ENCODE measurements at places on chromosomes 2 and 18. TPM values are rescaled to one million over a fixed set of nuclear protein-coding genes. Genes with fewer than 3 reads are reported as not detected.

GRCh38 chr2:239093952-239094351 is 246.1 kb downstream of the TWIST2 start:
- H3K36me3 ChIP-seq, result peaks cover 29% of the 10 kb centered on the region
- H3K4me3 ChIP-seq, result no peak overlapping the region
- no peaks in the 10 kb centered on the region for H3K27me3 ChIP-seq
- no peaks in the 10 kb centered on the region for H3K4me1 ChIP-seq
- no peak for DNase-seq

GRCh38 chr18:22286585-22286984 is 117.2 kb downstream of the GATA6 start:
- H3K27me3 ChIP-seq, result no peaks in the 10 kb centered on the region
- H3K4me3 ChIP-seq, result no peak overlapping the region
- no peaks in the 10 kb centered on the region for H3K4me1 ChIP-seq

- no peaks in the 10 kb centered on the region for H3K4me1 ChIP-seq
- no peaks in the 10 kb centered on the region for H3K36me3 ChIP-seq
- DNase-seq, result no peak
- no peaks in the 10 kb centered on the region for H3K27me3 ChIP-seq
- H3K27ac ChIP-seq, result no peak overlapping the region
Measured at GRCh38 chr2:64482243-64482642, 28.3 kb downstream of the LGALSL start.

DNA sequence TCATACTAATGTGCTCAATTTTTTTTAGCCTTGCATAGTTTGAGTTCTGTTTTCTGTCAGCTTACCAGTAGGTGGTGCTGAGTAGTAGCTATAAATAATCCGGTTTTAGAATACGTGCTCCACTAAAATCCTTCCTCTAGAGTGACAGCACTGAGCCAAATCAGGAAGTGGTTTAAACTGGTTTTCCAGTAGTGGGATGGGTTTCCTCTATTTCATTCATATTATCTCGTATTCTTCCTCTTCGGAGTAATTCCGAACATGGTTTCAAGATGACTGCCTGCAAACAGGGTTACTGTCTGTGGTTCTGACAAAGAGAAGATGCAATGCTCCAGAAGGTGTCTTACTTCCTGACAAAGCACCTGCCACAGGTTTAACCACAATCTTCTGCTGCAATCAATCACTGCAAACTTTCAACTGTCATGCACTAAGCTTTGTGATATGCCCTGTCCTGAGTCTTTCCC is 496.9 kb upstream of the VRK2 start:
- H3K27me3 ChIP-seq, result peaks cover 6% of the 10 kb centered on the region
- DNase-seq, result no peak
- peaks cover 4% of the 10 kb centered on the region for H3K4me1 ChIP-seq
- no peak overlapping the region for H3K27ac ChIP-seq
- H3K36me3 ChIP-seq, result no peaks in the 10 kb centered on the region

GRCh38 chr2:107112561-107112960 is 226.6 kb upstream of the ST6GAL2 start:
- no peaks in the 10 kb centered on the region for H3K27me3 ChIP-seq
- DNase-seq, result no peak

The KCNS3 gene
- total RNA-seq, result not detected

Data from naive thymus-derived CD8-positive, alpha-beta T cell (primary cell).